ENCODE measurements at places on chromosomes 13 and 19.

- DNase-seq = no peak
These were observed 227.6 kb downstream of the PCDH20 start for GRCh38 chr13:61188057-61188456.

DNA sequence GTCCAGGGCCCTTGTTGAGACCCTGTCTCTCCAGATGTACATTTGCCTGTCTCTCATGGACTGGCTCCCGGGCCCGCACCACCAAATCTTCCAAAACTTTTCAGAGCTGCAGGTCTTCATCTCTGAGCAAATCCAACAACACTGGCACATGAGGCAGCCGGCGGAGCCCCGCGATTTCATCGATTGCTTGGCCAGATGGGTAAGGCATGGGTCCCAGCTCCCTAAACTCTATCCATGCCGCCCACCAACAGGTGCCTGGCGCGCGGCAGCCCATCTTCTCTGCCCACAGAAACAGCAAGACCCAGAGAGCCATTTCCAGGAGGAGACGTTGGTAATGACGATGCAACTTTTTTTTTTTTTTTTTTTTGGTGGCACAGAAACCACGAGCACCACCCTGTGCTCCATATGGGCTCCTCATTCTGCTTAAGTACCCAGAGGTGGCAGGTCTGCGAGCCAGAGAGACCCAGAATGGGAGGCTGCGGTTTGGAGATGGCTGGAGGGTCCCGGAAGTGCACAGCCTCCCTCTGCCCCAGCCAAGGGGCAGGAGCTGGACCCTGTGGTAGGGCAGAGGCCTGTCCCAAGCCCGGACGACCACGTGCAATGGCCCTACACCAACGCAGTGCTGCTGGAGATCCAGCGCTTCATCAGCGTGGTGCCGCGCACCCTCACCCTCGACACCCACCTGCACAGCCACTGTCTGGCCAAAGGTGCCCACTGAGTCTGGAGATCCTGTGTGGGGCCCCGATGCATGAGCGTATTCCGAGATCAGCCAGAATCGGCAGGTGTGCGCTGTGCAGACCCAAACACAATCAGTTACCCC is 22.6 kb downstream of the CYP2F1 start:
- no peak for DNase-seq

GRCh38 chr19:54271106-54271505 is 9.8 kb downstream of the LILRB2 start:
- no peak for DNase-seq

- DNase-seq = no peak
These were observed 42.5 kb downstream of the N4BP2L1 start for GRCh38 chr13:32385410-32385809.

GRCh38 chr13:109381546-109382180 is 404.7 kb downstream of the IRS2 start:
- DNase-seq = no peak

- DNase-seq = no peak
These were observed 14.4 kb upstream of the RUBCNL start for GRCh38 chr13:46401432-46401831.

- no peak for DNase-seq
These were observed 518.1 kb downstream of the UQCRFS1 start for GRCh38 chr19:28694812-28695211.

- DNase-seq = peak; percentile 95
These were observed at the start of gene KPTN for GRCh38 chr19:47483800-47484690. Gene KPTN, minus strand, starts transcription at chr19:47484219. Its CDS starts 59 bp downstream, at chr19:47484160.

DNA sequence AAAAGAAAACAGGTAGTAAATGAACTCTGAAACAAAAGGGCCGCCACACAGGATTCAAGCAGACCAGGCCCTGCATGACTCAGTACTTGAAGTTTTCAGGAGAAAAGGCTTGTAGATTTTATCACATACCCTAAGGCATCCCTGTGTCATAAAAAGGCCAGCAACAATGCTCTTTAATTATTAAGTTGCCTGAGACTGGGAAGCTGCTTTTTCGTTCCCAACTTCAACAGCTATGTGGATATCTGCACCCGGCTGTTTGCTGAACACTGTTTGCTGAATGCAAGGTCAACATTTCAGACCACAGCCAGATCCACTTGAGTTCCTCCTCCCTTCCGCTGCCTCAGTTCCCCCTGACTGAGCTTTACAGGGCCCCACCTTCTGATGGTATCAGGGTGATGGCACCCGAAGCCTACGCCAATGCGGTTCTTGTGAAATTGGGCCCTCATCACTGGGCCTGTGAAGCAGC is 6.1 kb upstream of the ECH1 start:
- DNase-seq = no peak

GRCh38 chr19:57850553-57851017 is 926 bp downstream of the ZNF587 start:
- peak; percentile 33 for DNase-seq

DNA sequence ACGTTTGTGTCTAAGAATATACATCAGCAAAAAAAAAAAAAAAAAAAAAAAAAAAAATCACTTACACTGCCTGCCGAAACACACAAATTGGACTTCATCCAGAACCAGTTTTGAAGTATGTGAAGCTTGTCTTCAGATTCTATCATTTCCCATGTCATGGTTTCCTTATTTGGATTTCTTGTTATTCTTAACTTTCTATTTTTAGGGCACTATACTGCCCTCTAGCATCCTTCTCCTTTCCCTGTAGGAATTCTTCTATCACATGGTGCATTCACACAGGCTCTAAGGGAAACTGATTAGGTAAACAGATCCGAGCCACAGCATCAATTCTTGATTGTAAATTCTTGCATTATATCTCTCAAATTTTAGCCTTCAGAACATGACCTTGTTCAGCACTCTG is 1507.5 kb downstream of the OLFM4 start:
- DNase-seq = no peak

DNA sequence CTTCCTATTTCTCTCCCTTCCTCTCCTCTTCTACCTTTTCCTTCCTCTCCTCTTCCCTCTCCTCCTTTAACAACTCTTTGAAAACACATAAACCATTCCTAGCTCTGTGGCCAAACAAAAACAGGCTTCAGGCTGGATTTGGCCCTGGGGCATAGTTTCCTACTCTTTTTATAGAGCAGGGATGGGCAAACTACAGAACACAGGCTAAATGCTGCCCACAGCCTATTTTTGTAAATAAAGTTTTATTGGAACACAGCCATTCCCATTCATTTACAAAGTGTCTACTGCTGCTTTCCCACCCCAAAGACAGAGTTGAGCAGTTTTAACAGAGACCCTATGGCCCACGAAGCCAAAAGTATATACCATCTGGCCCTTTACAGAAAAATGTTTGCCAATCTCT is 35.4 kb downstream of the LHFPL6 start:
- DNase-seq = no peak

GRCh38 chr13:30618186-30618929 is 638 bp downstream of the USPL1 start:
- no peak for DNase-seq

- no peak for DNase-seq
These were observed 46.6 kb downstream of the MBNL2 start for GRCh38 chr13:97268772-97269171.

DNA sequence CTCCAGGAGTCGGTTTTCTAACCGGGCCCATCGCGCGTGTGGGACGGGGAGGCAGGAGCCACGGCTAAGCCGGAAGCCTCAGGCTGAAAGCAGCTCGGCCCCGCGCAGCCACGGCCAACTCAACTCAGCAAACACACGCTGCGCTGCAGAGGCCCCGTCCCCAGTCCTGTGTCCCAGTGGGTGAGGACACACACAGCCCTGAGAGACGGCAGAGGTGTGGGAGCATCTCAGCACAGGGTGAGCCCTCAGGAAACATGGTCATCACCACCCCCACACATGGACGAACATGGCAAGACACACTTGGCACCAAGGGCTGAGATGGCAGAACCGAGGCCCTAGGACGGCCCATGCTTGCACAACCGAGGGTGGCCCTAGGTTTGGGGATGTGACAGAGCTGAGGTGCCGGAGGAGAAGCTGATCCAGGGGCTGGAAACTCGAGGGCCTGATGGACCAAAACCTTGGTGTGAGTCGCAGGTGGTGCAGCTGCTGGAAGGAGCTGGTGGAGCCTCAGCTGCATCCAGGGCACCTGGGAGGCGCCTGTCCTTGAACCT is 29.0 kb upstream of the C13orf46 start:
- no peak for DNase-seq

DNA sequence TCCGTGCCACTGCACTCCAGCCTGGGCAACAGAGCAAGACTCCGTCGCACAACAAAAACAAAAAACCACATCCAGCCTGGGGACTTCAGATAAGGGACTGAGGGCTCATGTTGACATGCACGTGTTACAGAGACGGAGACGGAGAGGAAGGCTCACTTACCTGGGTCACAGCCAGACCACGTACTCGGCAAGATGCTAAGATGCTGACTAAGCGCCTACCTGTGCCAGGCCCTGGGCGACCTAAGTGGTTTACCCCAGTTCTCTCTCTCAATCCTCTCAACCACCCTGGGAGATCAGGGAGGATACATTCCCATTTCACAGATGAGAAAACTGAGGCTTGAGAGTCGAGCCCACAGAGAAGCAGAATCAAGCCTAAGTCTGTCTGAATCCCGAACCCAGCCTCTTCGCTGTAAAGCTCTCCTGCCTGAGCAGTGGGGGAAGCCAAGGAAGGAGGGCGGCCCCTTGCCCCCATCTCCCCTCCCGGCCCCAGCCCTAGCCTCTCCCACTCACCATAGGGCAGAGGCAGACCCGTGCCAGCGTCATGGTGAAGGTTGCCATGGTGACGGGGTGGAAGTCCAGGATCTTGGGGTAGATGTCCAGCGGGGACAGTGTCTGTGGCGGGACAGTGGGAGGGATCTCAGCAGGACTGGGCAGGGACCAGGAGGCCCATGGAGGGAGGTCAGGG is 13.5 kb downstream of the ERCC2 start:
- no peak for DNase-seq

- DNase-seq = peak; percentile 48
These were observed 4.1 kb downstream of the SWSAP1 start for GRCh38 chr19:11378319-11379189.

GRCh38 chr13:76425935-76426334 is 460.3 kb downstream of the KCTD12 start:
- DNase-seq = no peak

GRCh38 chr13:21826214-21827015 is 155.5 kb downstream of the FGF9 start:
- DNase-seq = no peak

GRCh38 chr13:39956036-39956435 is 300.6 kb downstream of the COG6 start:
- DNase-seq = peak; percentile 68

- no peak for DNase-seq
These were observed 375.7 kb upstream of the SPRY2 start for GRCh38 chr13:80716610-80717081.

- DNase-seq = no peak
These were observed 61.4 kb downstream of the SLC10A2 start for GRCh38 chr13:103004661-103005345.

- DNase-seq = no peak
These were observed 1541.0 kb downstream of the SLITRK5 start for GRCh38 chr13:89212186-89212585.

DNA sequence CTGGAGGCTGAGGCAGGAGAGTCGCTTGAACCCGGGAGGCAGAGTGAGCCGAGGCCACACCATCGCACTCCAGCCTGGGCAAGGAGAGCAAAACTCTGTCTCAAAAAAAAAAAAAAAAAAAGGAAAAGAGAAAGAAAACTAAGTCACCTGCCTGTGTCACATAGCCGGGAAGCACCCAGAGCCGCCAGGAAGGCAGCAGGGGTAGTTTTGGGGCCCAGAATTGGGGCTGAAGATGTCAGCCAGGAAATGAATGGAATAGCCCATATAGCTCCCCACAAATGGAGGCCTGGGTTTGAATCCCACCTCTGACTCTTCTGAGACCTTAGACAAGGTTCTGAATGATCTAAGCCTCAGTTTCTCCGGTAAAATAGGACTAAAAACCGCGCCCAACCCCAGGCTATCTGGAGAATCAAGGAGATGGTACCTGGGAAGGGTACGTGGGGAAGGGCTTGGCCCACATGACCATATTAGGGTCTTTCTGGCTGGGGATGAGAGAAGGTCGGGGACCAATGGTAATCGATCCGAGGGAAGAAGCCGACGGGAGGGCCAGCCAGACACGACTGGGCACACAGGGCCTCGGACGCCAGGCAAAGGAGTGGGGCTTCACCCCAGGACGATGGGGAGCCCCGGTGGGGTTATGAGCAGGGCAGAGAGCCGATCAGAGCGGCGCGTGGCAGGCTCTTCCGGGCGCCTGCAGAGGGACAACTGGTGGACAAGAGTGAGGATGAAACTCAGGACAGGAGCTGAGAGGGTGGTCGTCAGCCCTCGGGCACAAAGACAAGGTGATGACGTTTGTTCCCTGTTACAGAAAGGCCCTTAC is 14.4 kb downstream of the CCDC124 start:
- peak; percentile 53 for DNase-seq

DNA sequence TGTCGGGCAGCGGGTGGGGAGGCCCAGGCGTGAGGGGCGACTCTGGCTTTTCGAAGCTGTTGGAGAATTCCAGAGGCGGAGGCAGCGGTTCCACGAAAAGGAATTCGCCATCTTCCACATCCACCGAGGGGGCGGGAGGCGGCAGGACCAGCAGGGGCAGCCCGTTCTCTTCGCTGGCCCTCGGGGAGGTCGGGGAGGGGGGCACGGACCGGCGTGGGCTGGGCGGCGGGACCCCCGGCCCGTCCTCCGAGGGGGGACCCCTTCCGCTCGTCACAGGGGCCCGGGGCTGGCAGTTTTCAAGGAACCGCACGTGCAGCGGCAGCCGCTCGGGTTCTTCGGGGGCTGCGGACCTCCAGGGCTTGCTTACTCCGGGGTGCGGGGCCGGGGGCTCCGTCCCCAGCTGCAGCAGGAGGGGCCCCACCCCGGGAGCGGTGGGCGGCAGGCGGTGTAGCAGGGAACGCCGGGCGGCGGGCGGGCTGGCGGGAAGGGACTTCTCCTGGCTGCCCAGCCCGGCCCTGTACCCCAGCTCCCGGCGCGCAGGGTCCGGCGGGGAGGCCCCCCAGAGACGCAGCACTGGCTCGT is 18.0 kb downstream of the C19orf81 start:
- no peak for DNase-seq

- peak; percentile 46 for DNase-seq
These were observed 1.7 kb downstream of the ERCC5 start for GRCh38 chr13:102847272-102848234.

DNA sequence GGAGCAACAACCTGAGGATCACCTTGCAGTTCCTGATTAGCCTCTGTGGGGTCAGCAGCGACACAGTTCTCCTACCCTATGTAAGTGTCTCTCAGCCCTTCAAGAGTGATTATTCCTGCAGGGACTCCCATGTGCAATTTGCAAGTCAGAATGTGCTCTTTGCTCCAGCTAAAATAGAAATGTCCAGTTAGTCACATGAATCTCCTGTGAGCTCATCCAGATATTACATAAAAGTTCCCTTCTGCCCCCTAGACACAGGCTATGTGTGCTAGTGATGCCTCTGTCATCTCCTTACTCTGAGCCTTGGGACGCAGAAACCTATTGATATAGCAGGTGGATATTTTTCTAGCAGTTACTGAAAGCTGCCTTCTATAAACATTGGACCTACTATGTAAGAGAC is 105.5 kb downstream of the ZAR1L start:
- DNase-seq = no peak

DNA sequence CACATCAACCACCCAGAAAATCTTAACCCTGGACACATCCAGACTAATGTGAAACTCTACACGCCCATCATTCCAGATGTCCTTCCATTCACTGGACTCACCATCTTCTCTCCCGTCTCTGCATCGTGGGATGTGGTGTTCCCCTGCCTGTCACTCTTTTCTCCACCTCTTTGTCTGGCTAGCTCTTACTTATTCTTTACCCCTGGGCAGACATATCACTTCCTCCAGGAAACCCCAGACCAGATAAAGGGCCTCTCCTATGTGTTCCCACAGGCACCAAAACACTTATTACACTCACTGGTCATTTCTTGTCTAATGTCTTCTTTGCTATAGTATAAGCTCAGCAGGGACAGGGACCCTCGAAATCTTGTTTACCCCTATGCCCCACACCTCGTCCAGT is 109.3 kb upstream of the IPO5 start:
- DNase-seq = no peak

GRCh38 chr19:4639531-4640246 is 373 bp downstream of the TNFAIP8L1 start:
- DNase-seq = peak; percentile 26

Data from activated CD4-positive, alpha-beta T cell treated with anti-CD3 and anti-CD28 coated beads for 36 hours (primary cell).